ENCODE measurements at places on chromosomes 2 and 18.

GRCh38 chr2:36734304-36734703 lies 37.8 kb downstream of the VIT start:
- no peak for DNase-seq

- no peak for DNase-seq
Observed at GRCh38 chr18:39462436-39462835, 1896.8 kb upstream of the CELF4 start.

DNA sequence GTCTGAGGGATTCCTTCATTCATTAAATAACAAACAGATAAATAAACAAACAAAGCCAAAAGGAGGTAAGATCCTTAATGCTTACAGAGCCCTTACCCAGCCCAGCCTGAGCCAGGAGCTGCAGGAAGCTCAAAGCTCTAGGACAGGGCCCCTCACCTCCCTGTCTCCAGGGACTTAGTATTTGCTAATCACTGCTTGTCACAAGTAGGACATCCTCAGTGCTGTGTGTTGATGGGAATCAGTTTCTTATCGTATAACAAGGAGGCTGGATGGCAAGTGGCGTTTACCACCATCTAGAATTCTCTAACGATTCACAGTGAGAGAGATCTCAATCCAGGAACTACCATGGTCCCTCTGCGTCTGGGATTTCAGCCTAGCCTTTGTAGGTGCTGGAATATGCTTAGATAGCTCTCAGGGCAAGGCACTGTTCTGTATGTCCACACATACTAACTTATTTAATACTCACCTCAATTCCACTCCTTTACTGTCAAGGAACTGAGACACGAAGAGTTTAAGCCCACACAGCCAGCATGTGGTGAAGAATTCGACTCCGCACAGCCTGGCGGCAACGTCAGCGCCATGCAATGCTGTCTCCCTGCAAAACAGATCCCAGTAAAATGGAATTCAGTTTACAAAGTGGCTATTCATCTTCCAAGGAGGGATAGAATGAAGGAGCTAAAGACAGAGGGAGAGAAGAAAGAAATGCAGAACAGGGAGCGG lies 164.8 kb downstream of the MYCN start:
- DNase-seq = no peak

- no peak for DNase-seq
Observed at GRCh38 chr2:225131898-225132297, 89.6 kb upstream of the DOCK10 start.

- DNase-seq = no peak
Observed at GRCh38 chr2:43125090-43125998, 101.1 kb downstream of the ZFP36L2 start.

- no peak for DNase-seq
Observed at GRCh38 chr2:135890835-135891234, 14.6 kb upstream of the MCM6 start.

DNA sequence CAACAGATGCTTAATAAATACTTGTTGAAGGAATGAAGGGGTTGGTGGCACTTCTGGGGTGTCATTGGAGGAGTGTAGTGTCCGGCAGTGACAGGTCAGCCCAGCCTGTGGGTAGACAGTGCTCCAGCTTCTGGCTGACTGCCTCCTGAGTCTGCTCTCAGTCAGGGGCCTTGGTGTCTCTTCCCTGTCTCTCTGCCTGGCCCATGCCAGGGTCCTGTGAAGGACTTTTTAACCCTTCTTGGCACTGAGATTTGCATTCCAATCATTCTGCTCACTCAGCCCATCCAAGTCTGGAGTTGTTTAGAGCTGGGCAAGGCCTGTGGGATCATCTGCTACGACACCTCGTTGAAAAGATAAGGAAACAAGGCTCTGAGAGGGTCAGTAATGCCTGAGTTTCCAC lies 1.4 kb upstream of the KCNK3 start:
- no peak for DNase-seq

- DNase-seq = no peak
Observed at GRCh38 chr2:68250652-68251186, 1.6 kb downstream of the PPP3R1 start.

DNA sequence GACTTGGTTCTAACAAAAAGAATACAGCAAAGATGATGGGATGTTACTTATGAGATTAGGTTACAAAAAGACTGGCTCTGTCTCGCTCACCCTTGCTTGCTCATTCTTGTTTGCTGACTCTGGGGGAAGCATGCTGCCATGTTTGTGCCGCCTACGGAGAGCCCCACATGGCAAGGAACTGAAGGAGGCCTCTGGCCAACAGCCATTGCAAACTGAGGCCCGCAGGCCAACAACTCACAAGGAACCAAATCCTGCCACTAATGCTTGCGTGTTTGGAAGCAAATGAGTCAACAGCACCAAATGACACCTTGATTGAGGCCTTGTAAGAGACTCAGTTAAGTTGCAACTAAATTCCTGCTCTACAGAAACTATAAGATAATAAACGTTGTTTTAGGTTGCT lies 297.6 kb upstream of the STON1 start:
- no peak for DNase-seq

- DNase-seq = no peak
Observed at GRCh38 chr2:62423883-62424458, 82.0 kb downstream of the TMEM17 start.

GRCh38 chr18:3046216-3046808 lies 33.4 kb upstream of the LPIN2 start:
- no peak for DNase-seq

DNA sequence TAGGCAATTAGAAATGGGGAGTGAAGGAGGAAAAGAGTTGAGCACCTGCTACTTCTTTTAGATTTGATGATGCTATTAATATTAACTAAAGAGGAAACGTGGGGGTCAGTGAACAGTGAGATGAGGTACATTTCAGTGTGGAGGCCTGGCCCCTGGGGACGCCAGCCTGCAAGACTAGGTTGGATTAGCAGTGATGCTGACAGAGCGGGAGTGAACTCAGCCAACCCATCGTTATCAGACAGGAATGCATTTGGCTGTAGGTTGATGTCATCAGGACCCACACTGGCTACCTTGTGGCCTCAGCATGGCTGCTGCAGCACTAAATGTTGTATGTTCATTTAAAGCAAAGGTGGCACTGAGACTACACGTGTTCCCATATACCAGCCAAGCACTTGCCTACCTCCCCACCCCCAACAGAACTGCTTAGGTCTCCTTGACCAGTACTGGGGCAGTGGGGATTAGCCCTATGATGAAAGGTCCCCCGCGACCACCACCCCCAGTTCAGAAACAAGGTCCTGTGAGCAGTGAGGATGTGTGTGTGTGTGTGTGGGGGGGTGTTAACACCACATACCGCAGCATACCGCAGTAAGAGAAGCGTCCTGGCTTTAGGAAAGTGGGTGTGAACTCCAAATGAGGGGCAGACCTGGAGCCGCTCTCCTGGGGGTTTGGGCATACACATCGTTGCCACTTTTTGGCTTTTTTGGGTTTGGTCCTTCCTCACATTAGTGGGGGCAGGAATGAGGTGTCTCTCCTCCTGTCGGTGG lies 26.0 kb downstream of the DGKD start:
- no peak for DNase-seq

DNA sequence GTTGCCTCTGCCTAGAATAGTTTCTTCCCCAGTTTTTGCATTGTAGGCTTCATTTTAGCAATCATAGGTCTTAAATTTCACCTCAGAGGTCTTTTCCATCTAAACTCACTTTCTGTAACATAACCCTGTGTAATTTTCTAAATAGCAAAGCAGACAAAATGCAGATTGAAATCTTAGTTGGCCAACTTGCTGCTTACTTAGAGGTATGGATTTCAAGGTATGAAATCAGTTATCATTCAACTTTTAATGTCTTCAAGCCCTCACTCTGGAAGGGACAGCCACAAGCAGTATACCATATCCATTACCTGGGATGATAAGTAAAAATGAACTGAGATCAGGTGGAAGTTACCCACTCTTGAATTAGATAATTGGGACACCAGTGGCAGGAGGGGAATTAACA lies 3.9 kb downstream of the CCDC121 start:
- no peak for DNase-seq

GRCh38 chr2:119484834-119485233 lies 39.4 kb downstream of the SCTR start:
- no peak for DNase-seq

DNA sequence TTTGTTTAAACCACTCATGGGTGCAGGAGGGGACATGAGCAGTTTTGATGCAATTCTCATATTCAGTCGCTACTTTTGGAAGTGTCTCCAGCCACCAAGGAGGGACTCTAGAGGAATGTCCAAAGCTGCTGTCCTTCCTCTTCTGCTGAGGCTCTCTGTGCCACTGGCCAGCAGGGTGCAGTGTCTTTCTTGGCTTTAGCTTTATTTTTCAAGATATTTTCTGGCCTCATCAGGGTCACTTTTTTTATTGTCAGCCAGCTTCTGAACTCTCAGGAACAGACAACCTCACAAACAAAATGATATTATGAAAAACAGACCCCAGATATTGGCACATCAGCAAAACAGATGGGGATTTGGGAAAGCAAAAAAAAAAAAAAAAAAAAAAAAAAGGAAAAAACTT lies 289.3 kb upstream of the ZSWIM2 start:
- DNase-seq = no peak

DNA sequence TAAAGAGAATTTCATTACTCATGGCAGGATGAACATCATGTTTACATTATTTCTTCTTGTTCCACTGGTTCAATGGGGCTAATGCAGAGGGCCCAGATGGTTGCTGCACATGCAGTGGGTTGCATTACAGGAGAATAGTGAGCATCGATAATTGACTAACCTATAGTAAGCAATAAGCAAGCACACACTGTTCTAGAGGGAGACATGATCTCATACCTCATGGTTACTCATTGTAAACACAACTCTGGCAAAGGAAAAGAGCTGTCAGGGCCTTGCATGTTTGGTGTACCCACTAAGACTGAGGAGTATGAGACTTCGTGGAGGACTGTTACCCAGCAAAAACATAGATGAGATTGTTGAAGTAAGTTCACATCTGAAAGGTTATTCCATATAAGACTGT lies 885.6 kb upstream of the VRK2 start:
- no peak for DNase-seq

- no peak for DNase-seq
Observed at GRCh38 chr18:42365591-42365990, 410.6 kb downstream of the PIK3C3 start.

DNA sequence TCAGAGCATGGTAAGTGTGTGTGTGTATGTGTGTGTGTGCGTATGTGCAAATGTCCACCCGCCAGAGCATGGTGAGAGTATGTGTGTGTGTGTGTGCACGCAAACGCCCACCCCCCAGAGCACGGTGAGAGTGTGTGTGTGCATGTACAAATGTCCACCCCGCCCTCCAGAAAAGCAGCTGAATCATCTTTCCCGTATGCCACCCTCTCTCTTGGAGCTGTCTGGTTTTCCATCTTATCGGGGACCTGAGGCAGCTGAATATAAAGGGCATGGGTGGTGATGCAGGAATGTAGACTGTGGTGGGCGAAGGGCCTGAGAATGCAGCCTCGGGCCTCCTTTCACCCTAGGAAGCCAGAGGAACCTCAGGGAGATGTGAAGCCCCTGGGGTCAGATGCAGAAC lies 66.9 kb downstream of the COPS7B start:
- DNase-seq = no peak

DNA sequence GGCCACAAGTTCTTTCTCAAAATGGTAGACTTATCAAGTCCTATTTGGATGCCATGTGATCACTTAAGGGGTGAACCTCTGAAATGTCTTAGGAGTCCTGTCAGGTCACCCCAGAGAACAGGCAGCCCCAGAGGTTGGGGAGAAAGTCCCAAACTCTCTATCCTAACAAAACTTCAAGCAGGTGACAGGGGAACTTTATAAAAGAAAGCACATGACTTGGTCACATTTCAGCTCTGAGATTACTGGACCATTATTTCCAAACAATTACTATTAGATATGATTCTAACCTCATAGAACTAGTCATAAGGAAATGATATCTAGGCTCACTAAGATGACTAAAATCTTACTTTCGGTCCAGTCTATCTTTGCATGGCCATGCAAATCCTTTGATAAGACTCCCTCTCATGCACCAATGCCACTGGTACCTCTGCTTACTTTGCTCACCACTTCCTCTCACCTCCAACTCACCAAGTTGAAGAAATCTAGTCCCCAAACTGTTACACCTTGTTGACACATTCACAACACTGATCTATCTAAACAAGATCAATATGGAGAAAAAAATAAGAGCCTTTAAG lies 107.0 kb downstream of the GALNT14 start:
- DNase-seq = no peak

- no peak for DNase-seq
Observed at GRCh38 chr18:48695671-48696070, 156.8 kb downstream of the CTIF start.

DNA sequence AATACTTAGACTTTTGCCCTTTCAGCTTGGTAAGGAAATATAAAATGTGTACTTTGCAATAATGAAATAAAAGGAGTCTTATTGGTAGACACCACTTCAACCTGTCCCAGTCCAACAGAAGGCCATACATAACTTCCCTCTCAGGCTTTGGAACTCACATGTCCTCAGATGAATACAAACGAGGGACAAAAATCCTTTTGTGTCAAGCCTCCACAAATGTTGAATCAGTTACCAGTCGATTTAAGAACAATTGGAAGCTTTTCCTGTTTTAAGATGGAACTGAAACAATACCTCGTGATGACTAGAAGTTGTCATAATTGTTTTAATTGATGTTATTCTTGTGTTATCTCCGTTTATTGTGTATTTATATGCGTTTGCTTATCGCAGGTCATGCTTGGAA lies 385.1 kb upstream of the POU3F3 start:
- no peak for DNase-seq

GRCh38 chr2:7567646-7568045 lies 650.4 kb downstream of the RNF144A start:
- no peak for DNase-seq

DNA sequence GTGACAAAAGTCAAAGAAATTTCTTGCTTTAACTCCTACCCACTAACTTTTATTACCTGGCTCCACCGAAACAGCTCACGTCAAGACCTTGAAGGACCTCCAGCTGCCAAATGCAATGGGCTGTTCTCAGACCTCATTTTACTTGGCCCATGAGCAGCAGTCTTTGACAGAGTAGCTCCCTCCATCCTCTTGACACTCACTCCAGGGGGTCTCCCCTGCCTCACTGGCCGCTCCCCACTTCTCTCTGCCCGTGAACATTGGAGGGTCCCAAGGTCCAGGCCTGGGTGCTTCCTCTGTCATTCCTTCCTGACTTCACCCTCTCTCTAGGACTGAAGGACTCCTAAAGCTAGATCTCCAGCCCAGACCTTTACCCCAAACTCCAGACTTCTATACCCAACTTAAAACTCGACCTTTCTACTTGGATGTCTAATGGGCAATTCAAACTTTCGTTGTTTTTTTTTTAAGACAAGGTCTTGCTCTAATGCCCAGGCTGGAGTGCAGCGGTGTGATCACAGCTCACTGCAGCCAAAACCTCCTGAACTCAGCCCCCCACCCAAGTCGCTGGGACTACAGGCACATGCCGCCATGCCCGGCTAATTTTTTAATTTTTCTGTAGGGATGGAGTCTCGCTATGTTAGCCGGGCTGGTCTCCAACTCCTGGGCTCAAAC lies 92.9 kb upstream of the ST3GAL5 start:
- no peak for DNase-seq

DNA sequence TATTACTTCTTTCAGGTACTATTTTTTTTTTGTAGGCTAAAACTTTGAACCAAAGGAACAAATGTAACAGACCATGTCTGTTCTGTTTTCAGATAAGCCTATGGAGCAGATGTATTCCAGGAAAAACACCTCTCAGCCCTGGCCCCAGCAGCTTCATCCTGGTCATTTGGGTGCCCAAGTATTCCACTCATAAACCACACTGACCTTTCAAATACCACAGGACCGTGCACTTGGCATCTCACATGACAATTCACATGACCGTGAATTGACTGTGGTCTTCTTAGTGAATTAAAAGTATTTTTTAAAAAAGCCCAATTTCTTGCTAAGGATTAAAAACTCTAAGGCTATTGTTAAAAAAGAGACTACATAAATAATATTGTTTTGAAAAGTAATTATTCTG lies 50.2 kb downstream of the SMIM21 start:
- DNase-seq = no peak
